ENCODE measurements at places on chromosomes 13 and 19.

GRCh38 chr13:33045851-33046592 lies 29.8 kb downstream of the KL start:
- DNase-seq, result no peak

GRCh38 chr13:66887088-66887487 lies 343.0 kb downstream of the PCDH9 start:
- DNase-seq, result no peak

DNA sequence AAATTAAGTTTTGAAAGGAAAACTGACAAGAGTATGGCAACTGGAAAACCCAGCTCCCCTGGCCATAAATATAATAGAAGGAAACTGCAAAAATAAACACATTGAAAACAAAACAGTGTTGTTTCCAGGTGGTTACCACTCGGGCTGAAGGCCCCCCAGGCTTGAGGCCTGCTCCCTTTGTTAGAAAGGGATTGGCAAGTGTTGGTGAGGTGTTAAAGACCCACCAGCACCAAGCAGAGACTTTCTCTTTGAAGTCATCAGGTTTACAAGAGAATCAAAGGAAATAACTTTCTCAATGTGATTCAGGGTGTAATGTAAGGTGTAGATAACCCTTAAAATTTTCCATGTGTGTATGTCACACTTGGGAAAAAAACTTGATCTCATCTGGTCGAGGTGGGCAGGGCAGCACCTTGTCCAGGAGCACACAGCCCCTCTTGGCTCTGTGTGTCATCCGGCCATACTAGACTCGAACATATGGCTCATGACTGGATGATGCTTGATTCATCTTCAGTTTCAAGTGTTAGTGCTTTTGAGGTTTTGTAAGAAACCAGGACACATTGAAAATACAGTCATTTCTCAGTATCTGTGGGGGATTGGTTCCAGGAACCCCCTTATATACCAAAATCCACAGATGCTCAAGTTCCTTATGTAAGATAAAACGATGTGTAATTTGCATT lies 7.8 kb downstream of the ACTN4 start:
- DNase-seq, result no peak

- DNase-seq, result no peak
Measured at GRCh38 chr19:35224681-35225571, 3.6 kb downstream of the FAM187B start.

DNA sequence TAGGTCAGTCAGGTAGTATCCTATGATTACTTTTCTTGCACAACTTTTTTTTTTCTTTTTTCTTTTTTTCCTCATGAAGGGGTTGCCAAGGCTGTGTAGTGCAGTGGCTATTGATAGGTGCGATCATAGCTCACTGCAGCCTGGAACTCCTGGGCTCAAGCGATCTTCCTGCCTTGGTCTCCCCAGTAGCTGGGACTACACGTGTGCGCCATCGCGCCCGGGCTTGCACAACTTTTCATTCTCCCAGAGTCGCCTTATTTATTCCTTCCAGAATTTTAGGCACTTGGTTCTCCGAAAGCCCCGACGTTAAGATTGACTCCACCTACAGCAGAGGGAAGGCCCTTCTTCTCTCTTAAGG lies 867 bp upstream of the ZNF613 start:
- DNase-seq, result no peak

GRCh38 chr13:35866801-35867200 lies 264.4 kb downstream of the DCLK1 start:
- no peak for DNase-seq

DNA sequence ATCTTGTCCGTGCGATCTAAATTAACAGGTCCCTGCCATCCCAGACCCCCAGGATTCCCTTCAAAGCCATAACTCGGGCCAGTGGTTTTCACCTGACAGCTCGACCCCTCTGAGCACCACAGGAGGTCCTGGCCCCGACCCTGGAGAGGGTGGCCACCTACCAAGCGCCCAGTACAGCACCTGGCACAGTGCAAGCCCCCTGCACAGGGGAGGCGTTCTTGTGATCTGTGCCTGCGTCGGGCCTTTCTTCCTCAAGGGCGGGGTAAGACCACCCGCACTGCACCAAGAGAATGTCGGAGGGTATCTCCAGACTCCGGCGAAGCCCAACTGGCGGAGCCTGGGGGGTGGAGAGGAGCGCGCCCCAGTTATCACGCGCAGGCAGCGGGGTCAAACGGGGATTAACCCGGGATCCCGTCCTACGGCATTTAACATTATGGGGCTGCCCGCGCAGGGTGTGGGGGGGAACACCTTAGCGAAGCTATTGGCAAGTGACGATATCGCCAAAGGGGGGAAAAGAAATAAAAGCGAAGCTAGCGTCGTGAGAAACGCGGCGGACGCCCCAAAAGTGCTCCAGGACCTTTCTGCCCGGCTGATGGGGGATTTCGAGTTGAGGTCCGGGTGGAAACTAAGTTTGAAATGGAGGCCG lies 1.3 kb upstream of the HNRNPL start:
- DNase-seq, result no peak

GRCh38 chr13:113862931-113863523 lies 849 bp downstream of the GAS6 start:
- no peak for DNase-seq

DNA sequence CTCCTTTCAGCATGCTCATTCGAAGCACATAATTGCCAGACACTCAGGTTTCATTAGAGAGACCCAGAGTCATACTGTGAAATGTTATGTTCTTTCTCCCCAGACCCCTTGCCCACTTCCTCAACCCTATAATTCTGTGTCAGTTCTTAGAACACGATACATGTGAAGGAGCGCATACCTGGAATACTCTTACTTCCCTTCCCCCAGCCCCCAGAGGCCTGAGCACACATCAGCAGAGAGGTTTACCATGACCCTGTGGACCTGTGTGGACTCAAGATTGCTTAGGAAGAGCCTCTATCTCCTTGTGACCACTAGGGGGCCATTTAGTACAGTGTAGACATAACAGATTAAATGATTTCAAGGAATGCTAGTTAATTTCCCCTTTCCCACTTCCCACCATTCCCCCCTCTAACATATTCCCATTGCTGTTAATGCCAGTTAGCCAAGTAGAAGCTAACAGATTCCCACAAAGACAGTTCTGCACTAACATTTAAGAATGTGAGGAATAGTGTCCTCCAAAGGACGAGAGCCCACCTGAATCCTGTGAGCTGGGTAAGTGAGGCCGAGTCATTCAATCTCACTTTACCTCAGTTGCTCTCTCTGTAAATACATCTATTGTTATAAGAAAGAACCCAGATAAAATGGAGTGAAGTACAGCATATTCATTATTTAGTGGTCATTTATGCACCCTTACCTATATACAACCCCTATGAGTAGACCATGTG lies 154.2 kb upstream of the MAB21L1 start:
- no peak for DNase-seq

DNA sequence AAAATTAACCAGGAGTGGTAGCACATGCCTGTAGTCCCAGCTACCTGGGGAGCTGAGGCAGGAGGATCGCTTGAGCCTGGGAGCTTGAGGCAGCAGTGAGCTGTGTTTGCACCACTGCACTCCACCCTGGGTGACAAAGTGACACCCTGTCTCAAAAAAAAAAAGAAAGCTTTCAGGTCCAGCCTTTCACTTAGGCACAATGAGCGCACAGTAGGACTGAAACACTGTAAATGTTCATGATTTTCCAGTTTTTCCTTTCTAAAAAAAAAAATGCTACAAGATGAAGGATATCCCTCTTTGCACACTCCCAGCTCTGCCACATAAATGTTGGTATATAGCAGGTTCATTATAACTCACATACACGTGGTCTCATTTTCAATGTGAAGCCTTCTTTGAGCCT lies 17.9 kb downstream of the ZNF114 start:
- no peak for DNase-seq

DNA sequence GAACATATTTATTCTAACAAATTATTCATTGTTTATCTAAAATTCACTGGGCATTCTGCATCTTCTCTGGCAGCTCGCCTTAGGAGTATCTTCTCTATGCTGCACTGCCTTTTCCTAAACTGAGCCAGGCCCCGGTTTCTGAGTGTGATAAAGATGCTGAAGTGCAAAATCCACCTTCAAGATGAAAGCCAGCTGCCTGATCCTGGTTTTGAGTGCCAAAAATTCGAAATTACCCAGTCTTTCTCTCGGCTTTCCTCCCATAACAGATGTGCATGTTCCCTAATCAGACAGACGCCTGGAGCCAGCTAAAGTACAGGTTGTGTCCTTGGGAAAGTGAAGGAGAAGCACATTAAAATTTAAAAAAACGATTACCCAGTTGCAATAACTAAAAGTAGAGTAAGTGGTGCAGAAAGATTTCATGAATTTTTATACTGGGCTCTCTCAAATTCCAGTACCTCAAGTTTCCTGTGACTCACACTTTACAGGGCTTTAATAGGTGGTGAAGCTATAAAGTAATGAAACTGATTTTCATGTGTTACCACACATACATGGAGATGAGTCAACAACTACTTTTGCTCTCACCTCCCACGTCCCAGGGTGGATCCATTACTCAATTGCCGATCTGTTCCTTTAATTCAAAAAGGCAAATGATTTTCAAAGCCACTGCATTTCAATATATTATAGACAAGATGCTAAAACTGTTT lies 65.0 kb upstream of the GTF2F2 start:
- DNase-seq, result no peak

GRCh38 chr13:44703371-44703770 lies 127.2 kb upstream of the TSC22D1 start:
- no peak for DNase-seq

DNA sequence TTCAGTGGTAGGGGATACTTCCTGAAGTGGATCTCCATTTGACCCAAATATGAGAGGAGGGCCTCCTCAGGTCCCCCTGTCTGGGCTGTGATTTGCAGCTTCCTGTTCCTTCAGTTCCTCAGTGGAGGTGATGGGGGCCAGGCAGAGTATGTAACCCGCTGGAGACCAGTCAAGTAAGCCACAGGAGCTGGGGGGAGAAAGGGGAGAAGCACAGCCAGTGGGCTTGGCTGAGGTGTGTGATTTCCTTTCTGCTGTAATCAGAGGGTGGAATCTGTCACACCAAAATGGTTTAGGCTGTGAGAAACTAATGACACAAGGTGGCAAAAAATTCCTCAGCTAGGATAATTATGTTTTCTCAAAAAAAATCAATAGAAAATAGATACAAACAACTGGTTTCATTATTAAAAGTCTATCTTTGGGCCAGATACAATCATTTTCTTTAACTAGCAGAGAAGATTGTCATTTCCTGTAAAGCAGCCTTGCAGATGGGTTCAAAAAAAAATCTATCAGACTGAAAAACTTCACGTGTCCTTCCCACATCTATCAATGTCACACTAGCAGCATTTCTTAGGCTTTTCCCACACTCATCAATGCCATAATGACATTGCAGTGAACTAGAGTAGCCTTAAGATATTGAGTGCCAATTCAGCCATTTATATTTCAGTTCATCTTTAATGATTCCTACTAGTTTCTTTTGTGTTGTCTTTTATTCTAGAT lies 1660.3 kb downstream of the EFNB2 start:
- DNase-seq, result no peak

GRCh38 chr13:19573120-19573716 lies 11.9 kb upstream of the TPTE2 start:
- DNase-seq, result no peak

DNA sequence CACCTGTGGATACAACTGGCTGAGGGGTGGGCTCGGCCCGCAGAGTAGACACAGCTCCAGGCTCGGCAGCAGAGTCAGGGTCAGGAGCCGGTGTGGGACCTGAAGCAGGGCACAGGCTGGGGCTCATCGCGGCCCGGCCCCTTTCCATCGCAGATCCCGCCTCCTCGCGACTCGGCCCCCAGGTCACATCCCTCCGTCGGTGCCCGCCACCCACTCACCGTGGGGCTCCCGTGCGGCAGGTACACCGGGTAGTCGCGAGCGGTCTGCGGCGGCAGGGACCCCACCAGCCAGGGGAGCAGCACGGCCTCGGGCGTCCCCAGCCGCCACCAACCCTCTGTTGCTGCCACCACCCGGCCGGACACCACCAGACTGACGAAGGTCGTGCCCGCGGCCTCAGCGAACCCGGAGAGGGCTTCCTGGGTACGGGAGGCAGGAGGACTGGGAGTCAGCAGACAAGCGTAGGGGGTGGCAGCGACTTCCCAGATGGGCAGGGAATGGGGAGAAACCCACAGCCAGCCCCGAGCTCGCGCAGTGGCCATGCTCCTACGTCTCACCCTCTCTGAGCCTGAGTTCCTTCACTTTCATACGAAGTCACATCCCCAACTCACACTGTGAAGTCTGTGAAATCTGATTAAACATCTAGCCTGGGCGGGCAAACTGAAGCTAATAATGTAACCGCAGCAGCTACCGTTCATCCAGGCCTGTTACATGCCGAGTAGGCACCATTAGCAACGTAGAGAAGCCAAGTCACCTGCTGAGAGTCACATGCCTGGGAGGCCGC lies 3.7 kb downstream of the FUZ start:
- peak; percentile 49 for DNase-seq

DNA sequence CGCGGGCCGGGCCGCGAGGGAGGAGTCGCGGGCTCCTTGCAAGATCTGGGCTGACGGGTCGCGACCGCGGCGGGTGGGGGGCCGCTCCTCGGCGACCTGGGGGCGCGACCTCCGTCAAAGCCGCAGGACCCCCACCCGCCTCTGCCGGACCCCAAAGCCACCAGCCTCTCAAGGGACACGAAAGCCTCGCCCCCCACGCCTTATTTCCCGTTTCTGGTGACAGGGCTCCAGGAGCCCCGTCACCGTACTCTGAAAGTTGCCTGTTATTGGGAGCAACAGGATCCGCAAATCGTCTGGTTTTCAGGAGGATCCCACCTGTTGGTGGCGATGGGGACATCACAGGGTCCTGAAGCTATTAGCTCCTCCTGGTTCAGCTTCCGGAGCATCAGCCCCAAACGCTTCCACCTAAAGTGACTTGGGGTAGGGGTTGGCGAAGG lies 530 bp downstream of the MAU2 start:
- DNase-seq, result peak; percentile 51

GRCh38 chr13:92270990-92271389 lies 872.6 kb downstream of the GPC5 start:
- DNase-seq, result no peak

- DNase-seq, result no peak
Measured at GRCh38 chr13:107185889-107186288, 618.0 kb upstream of the ARGLU1 start.

DNA sequence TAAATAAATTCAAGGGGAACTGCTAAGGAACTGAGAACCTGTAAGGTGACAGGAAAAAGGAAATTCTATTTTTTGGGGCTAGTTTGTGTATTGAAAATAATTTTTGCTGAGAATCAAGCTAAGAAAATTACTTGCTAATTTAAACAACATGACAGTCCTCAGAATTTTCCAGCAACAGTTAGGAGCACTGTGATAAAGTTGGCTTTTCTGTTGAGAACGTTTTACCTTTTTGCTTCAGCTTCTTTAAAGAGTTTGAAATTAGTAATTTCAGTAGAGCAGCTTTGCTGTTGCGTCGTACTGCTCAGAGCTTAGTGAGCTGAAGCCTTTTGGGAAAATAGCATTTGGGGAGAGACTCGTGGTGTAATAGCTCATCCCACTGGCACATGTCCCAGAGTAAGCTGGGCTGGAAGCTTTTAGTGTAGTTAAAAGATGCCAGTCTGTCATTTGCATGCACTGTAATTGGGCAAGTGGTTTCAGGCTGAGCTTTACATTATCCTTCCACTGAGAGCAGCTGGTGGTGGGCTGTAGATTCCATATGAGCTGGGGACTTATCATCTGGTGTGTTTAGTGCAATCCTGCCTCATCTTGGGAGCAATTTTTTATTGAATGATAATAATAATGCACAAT lies 69.8 kb downstream of the LRCH1 start:
- DNase-seq, result no peak

Data from mesothelial cell of epicardium (in vitro differentiated cells).